ENCODE measurements at places on chromosomes 2 and 18. TPM values are rescaled to one million over a fixed set of nuclear protein-coding genes. Genes with fewer than 3 reads are reported as not detected.

KCNK3 gene
- total RNA-seq, result not detected

TCF7L1 gene
- 0.07 TPM for total RNA-seq

ELMOD3 gene
- 19.3 TPM for total RNA-seq

FAM124B gene
- total RNA-seq, result 0.32 TPM

RHBDD1 gene
- total RNA-seq, result 49.4 TPM

SNED1 gene
- total RNA-seq, result 0.36 TPM

HOXD3 gene
- total RNA-seq, result not detected

ING5 gene
- total RNA-seq, result 42.6 TPM

CFC1 gene
- not detected for total RNA-seq

MATN3 gene
- not detected for total RNA-seq

DNAH7 gene
- total RNA-seq, result not detected

DNA sequence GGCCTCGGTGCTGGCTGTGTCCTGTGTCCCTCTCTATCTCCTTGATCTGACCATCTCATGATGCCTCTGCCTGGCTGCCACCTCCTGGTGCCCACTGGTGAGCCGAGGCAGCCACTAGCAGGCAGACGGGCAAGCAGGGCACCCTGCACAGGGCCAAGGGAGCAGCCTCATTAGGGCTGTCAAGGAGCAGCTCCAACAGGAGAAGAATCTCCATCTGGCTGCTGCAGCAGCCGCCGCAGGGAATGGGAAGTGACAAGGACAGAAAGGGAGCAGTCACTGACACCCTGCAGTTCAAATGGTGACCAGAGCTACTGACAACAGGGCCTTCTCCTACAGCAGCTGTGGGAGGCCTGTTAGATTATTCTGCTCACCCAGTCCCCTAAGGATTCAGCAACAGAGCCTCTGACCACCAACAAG, 32.6 kb downstream of the ALPK2 start:
- no peak overlapping the region for H3K4me3 ChIP-seq
- H3K36me3 ChIP-seq, result peaks cover 3% of the 10 kb centered on the region
- peaks cover 14% of the 10 kb centered on the region for H3K4me1 ChIP-seq
- no peak for DNase-seq
- no peaks in the 10 kb centered on the region for H3K27me3 ChIP-seq
- H3K27ac ChIP-seq, result no peak overlapping the region

- H3K4me1 ChIP-seq, result no peaks in the 10 kb centered on the region
- H3K27me3 ChIP-seq, result no peaks in the 10 kb centered on the region
- DNase-seq, result no peak
- H3K4me3 ChIP-seq, result no peak overlapping the region
These were observed 78.7 kb downstream of the USP40 start for GRCh38 chr2:233487748-233488345.

DNA sequence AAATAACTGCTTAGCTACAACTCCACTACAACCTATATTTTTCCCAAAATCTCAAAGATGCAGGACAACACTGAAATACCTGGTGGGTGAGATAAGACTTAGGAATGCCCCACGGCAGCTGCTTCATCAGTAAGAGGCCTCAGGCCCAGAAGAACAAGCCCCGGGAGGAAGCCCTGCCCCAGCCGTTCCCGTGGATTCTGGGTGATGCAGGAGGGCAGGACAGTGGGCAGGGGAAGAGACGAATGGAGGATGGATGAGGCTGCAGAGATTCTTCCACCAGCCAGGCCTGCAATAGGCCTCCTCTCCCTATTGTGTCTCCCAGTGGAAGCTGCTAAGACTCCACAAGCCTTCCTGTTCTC, 197.9 kb upstream of the HDAC4 start:
- H3K36me3 ChIP-seq, result no peaks in the 10 kb centered on the region
- no peak for DNase-seq
- peaks cover 17% of the 10 kb centered on the region for H3K4me1 ChIP-seq
- no peak overlapping the region for H3K27ac ChIP-seq
- H3K4me3 ChIP-seq, result no peak overlapping the region

DNA sequence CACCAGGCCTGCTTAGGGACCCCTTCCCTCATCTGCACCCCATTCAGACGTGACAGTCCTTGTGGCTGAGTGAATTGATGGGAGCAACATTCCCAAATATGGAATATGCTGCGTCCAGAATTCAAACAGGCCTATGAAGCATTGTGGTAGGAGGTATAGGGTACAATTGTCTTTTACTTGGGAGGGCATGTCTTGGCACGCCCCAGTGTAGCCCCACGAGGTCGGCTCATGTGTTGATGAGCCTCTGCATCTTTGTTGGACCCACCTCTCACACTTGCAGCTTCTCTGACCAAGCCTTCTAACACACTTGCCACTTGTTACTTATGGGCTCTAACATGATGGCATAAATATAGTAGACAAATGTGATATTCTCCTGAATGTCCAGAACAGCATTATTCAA, 1.6 kb downstream of the TIMM21 start:
- H3K4me3 ChIP-seq, result peak overlapping the region; percentile 92
- H3K36me3 ChIP-seq, result peaks cover 5% of the 10 kb centered on the region
- H3K27me3 ChIP-seq, result no peaks in the 10 kb centered on the region
- H3K4me1 ChIP-seq, result peaks cover 58% of the 10 kb centered on the region
- DNase-seq, result no peak

GRCh38 chr2:240622531-240623235, 2.6 kb upstream of the GPR35 start:
- DNase-seq, result peak; percentile 80
- H3K27me3 ChIP-seq, result no peaks in the 10 kb centered on the region
- peaks cover 74% of the 10 kb centered on the region for H3K4me1 ChIP-seq

DNA sequence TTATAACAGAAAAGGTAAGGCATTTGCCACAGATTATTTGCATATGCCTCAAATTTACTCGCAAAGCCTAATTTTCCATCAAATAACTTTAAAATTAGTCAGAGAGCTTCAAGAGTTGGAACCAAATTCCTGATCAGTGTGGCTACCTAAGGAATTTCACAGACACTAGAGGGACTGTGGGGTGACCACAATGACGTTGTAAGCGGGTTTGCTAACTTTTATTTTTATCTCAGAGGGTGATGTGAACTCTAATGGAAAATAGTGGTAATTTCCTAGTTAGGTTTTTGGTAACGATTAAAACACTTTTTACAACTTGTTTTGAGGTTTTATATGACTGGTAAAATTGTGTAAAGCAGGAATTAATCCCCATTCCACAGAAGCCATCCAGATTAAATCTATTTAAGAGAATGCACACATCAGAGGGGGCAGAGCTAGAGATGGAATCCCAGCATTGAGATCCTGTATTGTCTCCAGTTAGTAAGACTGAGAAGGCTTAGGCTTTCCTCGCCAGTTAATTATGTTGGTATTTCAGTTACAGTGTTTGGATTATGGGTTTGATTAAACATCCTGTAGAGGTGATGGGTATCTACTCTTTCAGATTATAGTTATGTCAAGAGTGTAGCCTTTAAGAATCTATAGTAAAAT, 129.0 kb downstream of the GPD2 start:
- no peaks in the 10 kb centered on the region for H3K27me3 ChIP-seq
- H3K4me3 ChIP-seq, result no peak overlapping the region
- H3K4me1 ChIP-seq, result peaks cover 7% of the 10 kb centered on the region
- H3K36me3 ChIP-seq, result no peaks in the 10 kb centered on the region
- DNase-seq, result no peak
- no peak overlapping the region for H3K27ac ChIP-seq

GRCh38 chr2:219684721-219685689, 57.6 kb downstream of the SLC4A3 start:
- peak; percentile 63 for DNase-seq
- peaks cover 9% of the 10 kb centered on the region for H3K27me3 ChIP-seq
- peak overlapping the region; percentile 81 for H3K4me3 ChIP-seq
- H3K4me1 ChIP-seq, result peaks cover 22% of the 10 kb centered on the region
- no peaks in the 10 kb centered on the region for H3K36me3 ChIP-seq

DNA sequence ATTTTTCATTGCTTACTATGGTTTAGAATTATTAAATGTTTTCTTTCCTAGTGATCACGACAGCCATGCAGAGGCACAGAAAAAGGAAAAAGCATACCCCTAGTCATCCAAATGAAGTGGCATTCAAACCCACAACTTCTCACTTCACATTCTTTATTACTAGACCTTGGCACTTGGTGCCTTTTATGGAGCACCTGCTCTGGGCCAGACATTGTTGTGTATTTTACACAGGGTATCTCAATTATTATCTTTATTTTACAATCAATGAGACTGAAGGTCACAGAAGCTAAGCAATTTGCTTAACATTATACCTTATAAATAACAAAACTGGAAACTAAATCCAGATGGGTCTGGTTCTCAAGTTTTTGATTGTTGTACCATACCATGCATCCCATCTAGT, 235.3 kb downstream of the LRATD1 start:
- H3K4me1 ChIP-seq, result no peaks in the 10 kb centered on the region
- no peaks in the 10 kb centered on the region for H3K27me3 ChIP-seq
- no peak for DNase-seq
- H3K27ac ChIP-seq, result no peak overlapping the region

DNA sequence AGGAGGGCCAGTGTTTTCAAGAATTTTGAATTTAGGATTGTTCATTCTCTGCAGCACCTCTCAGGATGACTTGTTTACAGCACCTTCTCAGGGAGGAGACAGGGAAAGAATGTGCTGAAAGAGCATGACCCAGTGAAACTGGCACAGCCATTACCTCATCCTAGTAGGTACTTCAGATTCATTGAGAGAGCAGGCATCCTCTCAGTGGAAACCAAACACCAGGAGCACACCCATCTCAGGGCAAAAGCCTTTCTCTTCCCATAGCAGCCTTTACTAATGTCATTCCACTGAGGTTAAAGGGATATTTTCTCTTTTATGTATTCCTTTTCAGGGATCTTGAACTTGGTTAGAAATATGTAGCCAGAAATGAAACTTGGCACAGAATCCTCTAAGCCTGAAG, 2.6 kb downstream of the MAP2 start:
- H3K4me3 ChIP-seq, result no peak overlapping the region
- no peak for DNase-seq
- H3K36me3 ChIP-seq, result no peaks in the 10 kb centered on the region
- H3K27me3 ChIP-seq, result peaks cover 33% of the 10 kb centered on the region
- no peak overlapping the region for H3K27ac ChIP-seq
- peaks cover 19% of the 10 kb centered on the region for H3K4me1 ChIP-seq

- peaks cover 48% of the 10 kb centered on the region for H3K4me1 ChIP-seq
- no peak for DNase-seq
- no peak overlapping the region for H3K27ac ChIP-seq
- no peaks in the 10 kb centered on the region for H3K36me3 ChIP-seq
- no peak overlapping the region for H3K4me3 ChIP-seq
These were observed 9.8 kb downstream of the STAM2 start for GRCh38 chr2:152165780-152166179.

DNA sequence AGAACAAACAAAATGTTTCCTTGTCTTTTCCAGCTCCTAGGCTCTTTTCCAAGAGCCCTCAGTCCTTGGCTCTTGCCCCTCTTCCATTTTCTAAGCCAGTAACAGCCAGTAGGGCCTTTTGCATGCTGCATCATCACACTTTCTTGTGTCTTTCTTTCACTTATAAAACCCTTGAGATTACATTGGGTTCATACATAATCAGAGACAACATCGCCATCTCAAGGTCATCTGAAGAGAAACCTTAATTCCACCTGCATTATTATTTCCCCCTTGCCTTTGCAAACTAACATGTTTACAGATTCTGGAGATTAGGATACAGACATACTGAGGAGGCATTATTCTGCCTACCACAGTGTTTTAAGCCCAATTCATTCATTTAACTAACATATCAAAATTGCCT, 697.3 kb downstream of the TRIB2 start:
- no peak overlapping the region for H3K27ac ChIP-seq
- H3K4me3 ChIP-seq, result no peak overlapping the region
- no peak for DNase-seq
- H3K27me3 ChIP-seq, result no peaks in the 10 kb centered on the region

- H3K27me3 ChIP-seq, result no peaks in the 10 kb centered on the region
- H3K4me3 ChIP-seq, result no peak overlapping the region
- no peaks in the 10 kb centered on the region for H3K4me1 ChIP-seq
- no peaks in the 10 kb centered on the region for H3K36me3 ChIP-seq
- no peak overlapping the region for H3K27ac ChIP-seq
These were observed 93.9 kb downstream of the FARSB start for GRCh38 chr2:222561817-222562645.

DNA sequence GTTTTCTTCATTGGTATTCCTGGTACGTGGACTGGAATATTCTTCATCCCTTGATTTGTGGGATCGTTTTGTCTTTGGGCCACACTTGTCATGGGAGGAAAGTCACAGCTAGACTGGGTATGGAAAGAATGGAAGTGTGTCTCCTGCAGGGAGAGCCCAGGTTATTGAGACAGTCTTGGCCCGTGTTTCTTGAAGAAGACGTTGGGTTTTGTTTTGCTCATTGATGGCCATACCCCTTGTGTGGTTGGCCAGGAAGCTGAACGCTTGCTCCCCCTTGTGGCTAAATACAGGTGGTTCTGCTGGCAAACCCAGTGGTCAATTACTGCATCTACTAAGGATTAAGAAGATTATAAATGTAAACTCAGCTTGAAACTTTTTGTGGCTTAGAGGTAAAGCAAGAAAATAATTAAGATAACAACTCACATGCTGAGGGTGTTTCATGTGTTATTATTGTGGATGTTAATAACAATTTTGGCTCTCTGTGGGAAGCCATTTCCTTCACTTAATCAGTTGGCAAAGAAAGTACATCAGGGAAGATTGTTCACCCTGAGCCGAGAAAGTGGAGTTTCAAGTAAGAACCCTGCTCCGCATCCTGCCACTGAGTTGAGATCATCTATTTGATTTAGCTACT, 91.8 kb downstream of the NEDD4L start:
- peaks cover 5% of the 10 kb centered on the region for H3K27me3 ChIP-seq
- no peaks in the 10 kb centered on the region for H3K36me3 ChIP-seq
- H3K27ac ChIP-seq, result peak overlapping the region; percentile 45
- peak; percentile 62 for DNase-seq
- H3K4me1 ChIP-seq, result peaks cover 11% of the 10 kb centered on the region

GRCh38 chr2:164565359-164565758, 55.9 kb downstream of the GRB14 start:
- H3K27me3 ChIP-seq, result no peaks in the 10 kb centered on the region
- no peak overlapping the region for H3K27ac ChIP-seq
- no peaks in the 10 kb centered on the region for H3K36me3 ChIP-seq
- no peaks in the 10 kb centered on the region for H3K4me1 ChIP-seq
- H3K4me3 ChIP-seq, result no peak overlapping the region

Measured in activated T-cell treated with anti-CD3 and anti-CD28 coated beads, Interleukin-2, amount 50 U/mL, for 72 hours (primary cell).